ENCODE measurements at places on chromosomes 2 and 18. TPM values are rescaled to one million over a fixed set of nuclear protein-coding genes. Genes with fewer than 3 reads are reported as not detected.

- DNase-seq, result no peak
Measured at GRCh38 chr18:3118195-3119010, 101.4 kb downstream of the MYOM1 start.

GRCh38 chr2:241935314-241935713, 65.8 kb downstream of the RTP5 start:
- DNase-seq, result no peak

C2orf80 gene
- total RNA-seq, result 1.0 TPM

GRCh38 chr2:199392363-199392762, 65.4 kb downstream of the SATB2 start:
- no peak for DNase-seq

DNA sequence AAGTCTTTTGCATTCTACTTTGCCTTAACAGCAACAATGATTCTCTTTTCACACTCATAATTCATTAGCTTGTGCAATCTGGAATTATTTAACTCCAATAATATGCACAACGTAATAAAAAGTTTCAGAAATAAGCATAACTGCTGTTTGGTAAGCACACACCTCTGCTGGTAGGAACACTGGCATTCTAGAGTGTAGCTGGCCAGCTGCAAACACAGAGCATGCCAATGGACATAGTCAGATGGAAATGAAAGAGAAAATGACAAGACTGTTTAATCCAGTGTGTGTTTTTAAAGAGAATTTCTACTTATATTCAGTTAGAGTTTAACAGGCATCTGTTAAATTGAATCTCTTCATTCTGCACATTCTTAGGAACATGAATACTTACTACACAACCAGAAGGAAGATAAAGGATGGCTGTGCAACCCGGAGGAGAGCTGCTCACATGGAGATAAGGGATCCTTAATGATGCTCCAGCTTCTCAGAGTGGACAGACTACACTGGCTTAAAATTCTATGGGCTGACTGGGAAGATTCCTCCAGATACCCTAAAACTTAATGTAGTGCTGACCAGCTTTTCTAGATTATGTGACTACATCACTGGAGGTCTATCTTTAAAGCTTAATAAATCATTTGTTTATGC, 94.6 kb upstream of the CHAC2 start:
- DNase-seq, result no peak

DNA sequence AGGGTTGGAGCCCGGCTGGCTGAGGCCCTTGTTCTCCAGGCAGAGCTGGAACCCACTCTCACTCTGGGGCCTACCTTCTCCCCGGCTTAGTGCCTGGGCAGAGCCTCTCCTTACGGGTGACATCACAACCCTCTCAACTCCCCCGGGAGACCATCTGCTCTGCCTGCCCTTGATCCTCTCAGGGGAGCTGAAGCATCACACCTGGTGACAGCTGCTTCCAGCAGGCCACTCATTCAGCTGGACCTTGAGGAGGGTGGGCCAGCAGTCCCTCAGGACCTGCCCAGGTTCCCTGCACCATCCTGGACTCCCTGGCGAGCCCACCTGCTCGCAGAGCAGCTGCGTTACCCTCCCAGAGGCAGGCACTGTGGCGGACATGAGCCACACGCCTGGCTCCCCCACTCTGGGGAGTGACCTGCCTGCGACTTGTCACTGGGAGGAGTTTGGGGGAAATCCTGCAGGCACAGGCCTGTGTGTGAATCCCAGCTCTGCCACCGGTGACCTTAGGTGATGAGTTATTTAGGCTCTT, 13.1 kb downstream of the HS6ST1 start:
- DNase-seq, result no peak

ZSWIM2 gene
- total RNA-seq, result not detected

QPCT gene
- total RNA-seq, result not detected

DNA sequence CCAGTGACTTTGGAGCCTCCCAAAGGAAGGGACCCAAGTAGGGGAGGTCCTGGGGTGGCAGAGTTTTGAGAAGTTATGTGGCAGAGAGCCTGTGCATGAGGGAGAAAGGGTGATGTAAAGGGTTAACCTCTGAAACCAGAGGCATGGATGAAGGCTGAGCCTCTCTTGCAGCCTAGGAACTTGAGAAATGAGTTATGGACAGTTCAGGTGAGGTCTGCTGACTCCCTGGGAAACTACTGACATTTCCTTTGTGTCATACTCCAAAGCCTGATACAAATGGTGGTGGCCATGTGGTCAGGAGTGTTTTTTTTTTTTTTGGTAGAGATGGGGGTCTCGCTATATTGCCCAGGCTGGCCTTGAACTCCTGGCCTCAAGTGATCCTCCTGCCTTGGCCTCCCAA, 12.4 kb upstream of the GNLY start:
- DNase-seq, result no peak

DNA sequence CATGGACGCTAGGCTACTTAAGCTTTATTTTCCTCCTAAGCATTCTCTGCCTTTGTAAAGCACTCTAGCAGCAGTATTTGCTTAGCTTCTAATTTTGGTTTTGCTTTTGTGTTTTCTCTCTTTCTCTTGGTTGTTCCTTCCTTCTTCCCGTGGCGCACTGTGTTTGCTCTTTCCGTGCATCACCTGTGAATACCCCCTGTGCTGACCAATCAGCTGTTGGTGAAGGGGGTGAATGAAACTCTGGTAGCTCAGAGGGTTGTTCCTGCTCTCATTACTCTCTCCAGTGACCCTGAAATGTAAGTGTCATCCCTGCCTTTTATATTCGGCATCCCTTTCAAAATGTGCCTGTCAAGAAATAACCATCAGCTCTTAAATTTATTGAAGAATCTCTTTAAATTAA, 45.5 kb upstream of the TNFRSF11A start:
- DNase-seq, result no peak

DNA sequence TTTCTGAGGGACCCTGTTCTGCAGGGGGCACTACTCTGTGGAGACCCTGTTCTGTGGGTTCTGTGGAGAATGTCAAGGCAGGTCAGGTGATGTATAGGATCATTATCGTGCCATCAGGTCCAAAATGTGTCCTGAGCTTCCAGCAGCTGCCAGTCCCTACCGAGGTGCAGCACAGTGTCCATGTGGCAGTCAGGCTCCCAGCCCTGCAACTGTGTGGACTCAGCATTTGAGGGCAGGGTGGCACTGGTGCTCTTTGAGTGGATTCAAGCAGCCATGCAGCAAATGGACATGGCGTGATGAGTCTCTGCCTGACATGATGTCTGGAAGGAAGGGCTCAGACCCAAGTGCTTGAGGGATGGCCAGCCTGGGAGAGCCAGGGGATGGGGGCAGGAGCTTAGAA, 35.0 kb downstream of the STK25 start:
- no peak for DNase-seq

GRCh38 chr2:35298493-35298892, 1057.1 kb upstream of the CRIM1 start:
- no peak for DNase-seq

DNA sequence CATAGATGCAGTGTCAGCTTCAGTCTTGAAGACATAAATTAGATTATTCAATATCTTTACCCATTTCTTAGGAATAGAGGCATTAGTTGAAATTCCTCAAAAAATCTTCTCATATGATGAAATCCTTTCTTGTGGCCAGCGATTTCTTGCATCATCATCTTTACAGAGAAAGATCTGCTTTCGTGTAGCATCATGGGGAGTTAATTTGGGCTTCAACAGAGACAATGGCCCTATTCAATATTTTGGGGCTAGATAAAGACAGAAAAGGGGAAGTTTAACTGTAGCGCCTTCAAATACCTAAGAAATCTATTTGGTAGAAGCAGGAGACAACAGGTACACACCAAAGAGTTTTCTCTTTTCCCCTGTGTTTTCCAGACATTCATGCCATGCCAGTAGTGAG, 73.8 kb downstream of the TGFA start:
- no peak for DNase-seq

GRCh38 chr2:26461601-26462023, 16.3 kb downstream of the OTOF start:
- DNase-seq, result no peak

DNA sequence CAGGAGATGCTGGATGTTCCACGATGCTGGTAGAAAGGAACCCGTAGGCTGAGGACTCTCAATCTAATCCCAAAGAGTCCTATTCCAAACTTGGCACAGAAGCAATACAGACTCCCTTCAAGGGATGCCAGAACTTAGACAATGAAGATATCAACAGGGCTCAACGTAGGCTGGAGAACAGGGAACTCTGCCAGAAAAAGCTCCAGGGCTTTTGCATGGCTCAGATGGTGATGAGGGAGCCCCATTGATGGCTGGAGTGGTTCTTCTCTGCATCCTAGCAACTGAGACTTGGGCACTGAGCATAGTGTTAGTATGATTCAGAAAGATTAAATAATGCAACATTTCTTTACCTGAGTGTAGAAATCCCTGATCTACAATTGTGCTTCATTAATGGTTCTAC, 117.2 kb upstream of the NCK2 start:
- no peak for DNase-seq

NEB gene
- 0.77 TPM for total RNA-seq

ARHGAP25 gene
- total RNA-seq, result 3.0 TPM

GRCh38 chr2:57906152-57906732, 140.4 kb upstream of the VRK2 start:
- DNase-seq, result no peak

HOXD13 gene
- total RNA-seq, result not detected

NFATC1 gene
- 2.4 TPM for total RNA-seq

ELOA2 gene
- not detected for total RNA-seq

Data from neural crest cell (in vitro differentiated cells).